Right kidney (tissue), 9 donors: ENCODE measurements at places on chromosomes 16 and 17.

DNA sequence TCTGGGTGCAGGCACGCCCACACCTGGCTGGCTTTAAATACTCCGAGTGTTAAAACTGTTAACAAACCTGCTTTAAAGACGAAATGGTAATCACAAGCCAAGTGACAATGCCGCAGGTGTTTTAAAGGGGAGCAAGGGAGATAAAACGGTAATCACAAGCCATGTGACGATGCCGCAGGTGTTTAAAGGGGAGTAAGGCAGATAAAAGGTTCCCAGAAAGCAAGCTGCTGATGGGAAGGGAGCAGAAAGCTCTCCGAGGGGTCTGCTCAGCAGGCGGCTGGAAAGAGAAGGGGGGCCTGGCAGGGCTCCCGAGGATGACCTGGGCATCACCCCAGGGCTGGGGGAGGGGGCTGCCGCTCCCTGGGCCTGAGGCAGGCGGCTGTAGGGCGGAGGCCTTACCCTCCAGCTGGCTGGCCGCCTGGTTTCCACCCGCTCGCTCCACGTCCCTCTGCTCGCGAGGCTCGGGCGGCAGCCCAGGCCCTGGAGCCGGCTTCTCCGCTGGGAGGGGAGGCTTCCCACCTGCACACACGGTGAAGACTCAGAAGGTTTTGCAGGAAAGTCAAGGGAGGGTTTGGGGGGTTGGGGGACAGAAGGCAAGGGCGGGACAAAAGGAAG, 12.1 kb downstream of the NDUFAF8 start:
- DNase-seq, result no peak

DNA sequence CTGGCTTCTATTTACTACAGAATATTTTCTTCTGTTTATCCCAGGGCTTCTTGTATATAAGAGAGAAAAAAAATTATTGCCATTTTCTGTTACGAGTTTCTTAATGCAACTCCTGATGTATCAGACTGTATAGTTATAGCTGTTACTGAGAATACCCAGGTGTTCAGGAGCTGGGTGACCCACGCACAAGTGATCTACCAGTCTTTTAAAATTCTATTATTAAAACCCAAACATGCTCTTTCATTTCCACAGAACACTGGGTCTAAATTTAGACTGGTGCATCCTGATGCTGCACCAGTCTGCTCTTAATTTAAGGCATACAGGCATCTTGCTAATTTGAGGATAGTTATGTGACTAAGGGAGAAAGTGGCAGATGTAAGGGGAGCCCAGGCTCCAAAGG, 31.2 kb upstream of the NLRP1 start:
- no peak for DNase-seq

DNA sequence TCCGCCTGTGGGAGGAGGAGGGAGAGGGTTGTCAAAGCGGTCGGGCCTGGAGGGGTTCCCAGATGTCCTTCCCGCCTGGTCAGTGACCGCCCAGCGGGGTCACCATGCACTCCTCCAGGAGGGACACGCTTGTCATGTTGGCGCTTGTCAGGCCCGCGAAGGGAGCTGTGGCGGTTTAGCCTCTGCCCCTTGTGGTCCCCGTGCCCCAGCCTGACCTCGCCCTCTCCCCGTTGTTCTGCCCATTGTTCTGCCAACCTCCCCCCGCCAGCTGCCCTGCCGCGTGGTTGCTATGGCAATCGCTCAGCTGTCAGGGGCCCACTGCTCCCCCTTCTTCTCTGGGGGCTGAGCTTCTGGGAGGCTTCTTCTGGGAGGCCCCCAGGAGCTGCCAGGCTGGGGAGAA, 146.4 kb upstream of the CIBAR2 start:
- DNase-seq, result no peak

DNA sequence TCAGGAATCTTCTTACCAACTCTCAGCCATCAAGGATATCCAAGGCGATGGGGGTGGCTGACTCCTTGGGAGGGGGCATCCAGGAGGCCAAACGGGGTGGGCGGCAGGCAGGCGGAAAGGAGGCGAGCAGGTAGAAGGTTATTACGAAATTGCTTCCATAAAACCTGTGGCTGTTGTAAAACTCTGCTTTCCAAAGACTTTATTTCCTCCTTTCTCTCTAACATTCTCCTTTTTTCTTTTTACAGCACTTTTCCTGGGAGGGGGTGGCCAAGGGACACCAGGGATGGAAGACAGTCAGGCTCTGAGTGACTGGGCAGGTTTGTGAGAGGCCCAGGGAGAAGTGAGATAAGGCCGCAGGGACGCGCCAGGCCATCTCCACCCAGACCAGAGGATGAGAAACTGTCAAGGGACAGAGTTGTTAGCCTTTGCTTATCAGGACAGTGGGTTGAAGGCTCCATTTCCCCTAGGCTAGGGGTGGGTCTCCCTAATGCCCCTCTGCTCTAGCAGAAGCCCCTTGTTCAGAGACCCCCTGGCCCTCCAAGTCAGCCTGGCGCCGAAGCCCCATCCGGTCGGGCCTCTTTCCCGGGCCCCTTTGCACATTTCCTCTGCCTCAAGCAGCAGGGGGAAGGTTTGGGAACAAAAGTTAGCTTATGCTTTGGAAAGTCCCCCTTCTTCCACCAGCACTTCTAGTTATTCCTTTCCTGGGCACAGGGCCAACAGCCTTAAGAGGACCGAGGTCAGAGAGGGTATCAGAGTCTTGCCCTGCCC, 5.0 kb upstream of the HOXB9 start:
- DNase-seq, result peak; percentile 18

DNA sequence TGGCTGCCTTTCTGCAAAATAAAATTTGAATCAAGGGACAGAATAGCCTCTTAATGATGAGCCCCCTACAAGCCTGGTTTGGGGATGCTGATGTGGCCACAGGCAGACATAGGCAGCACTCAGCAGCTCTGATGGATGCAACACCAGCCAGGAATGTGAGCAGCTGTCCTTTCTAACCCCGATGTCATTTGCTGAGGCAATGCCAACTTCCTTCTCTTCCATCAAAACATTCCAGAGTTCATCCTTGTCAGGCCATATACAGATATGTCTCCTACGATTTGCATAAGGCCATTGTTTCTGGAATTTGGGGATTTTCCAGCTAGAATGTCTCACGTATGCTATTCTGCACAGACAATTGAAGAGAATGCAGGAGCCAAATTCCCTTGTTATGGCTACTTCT, 52.1 kb upstream of the MYOCD start:
- no peak for DNase-seq

DNA sequence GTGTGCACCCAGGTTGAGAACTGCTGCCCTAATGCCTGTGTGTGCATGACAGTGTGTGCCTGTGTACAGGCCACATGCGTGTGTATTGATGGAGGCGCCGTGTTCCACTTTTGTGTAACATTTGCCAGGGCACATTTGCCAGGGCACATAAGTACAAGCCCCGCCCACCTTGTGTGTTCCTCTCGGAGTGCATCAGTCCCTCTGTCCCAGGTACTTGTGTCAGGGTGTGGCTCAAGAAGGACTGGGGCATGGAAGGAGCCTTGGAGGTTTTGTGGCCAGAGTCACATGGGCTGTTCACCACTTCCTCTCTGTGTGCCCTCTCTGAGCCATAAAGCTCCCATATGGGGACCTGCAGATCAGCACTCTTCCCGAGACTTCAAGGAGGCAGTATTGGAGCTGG, 73.9 kb downstream of the MRM1 start:
- no peak for DNase-seq

- no peak for DNase-seq
Measured at GRCh38 chr16:1832838-1833454, 5.9 kb downstream of the FAHD1 start.

GRCh38 chr17:78986048-78986648, 6.4 kb upstream of the LGALS3BP start:
- DNase-seq, result no peak

- no peak for DNase-seq
Measured at GRCh38 chr17:43822570-43823190, 10.3 kb downstream of the MPP3 start.

DNA sequence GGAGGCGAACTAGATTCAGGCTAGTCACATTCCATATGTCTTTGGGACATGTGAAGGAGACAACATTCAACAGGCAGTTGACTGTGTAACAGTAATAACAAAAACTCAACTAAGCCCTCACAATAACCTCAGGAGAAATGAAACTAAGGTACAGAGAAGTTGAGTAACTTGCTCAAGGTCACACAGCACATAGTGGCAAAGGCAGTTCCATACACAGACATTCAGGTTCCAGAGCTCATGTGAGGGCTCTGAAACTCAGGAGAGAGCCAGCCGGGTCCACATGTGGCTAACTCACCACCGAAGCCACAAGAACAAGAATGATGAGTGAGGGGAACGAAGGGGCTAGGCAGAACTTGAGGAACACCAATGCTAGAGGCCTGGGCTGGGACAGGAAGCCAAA, 46.3 kb upstream of the CCL1 start:
- no peak for DNase-seq

DNA sequence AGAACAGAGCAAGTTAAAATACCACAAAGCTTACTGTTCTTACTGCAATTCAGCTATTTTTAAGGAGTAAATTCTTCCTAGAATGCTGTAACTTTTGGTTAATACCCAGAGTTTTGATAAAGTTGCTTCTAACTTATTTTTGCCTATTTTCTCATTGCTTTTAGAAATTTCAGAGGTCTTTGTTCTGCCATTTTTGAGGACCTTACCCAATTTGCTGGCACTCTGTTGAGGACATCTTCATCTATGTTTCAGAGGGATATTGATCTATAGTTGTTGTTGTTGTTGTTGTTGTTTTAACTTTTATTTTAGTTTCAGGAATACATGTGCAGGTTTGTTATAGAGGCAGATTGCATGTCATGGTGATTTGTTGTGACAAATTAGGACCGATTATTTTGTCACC, 111.0 kb upstream of the NACA2 start:
- no peak for DNase-seq

- no peak for DNase-seq
Measured at GRCh38 chr17:82285141-82285540, 11.6 kb upstream of the CSNK1D start.

DNA sequence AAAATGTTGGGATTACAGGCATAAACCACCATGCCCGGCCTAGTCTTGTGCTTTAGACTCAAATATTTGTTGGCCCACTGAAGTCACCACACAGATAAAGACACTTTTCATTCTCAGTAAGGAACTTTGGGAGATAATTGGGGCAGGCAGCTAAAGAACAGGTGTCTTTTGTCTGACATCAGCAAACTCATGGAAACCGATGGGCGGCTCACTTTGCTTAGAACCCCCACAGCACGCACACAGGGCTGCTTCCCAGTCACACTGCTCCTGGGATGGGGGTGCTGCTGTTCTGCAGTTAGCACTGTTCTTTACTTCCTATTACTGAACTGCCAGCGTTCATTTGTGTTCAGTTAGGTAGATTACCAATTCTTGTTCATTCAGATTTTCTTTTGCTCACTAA, 18.0 kb upstream of the BRCA1 start:
- DNase-seq, result no peak

DNA sequence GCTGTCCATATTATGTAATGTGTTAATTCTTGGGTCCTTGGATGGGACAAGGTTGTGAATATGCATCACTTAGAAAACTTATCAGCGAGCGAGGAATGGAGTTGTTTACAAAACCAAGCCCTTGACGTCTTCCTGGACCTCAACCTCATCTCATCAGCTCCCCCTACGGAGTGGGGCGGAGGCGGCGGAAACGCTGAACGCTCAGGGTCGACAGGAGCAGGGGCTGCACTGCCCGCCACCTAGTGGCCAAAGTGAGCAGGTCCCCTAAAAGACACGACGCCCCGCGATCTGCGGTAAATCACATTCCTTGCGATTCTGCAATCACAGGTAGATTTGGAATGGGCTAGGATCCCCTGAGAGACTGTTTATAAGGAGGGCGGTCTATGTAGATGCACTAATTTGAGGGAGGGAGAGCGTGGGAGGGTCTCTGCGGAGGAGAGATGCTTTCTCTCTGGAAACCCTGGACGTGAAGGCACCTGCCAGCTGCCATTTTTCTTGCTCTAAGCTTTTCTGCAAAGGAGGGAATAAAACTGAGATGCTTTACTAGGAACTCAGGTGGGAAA, 5.4 kb upstream of the ICAM2 start:
- DNase-seq, result peak; percentile 64

DNA sequence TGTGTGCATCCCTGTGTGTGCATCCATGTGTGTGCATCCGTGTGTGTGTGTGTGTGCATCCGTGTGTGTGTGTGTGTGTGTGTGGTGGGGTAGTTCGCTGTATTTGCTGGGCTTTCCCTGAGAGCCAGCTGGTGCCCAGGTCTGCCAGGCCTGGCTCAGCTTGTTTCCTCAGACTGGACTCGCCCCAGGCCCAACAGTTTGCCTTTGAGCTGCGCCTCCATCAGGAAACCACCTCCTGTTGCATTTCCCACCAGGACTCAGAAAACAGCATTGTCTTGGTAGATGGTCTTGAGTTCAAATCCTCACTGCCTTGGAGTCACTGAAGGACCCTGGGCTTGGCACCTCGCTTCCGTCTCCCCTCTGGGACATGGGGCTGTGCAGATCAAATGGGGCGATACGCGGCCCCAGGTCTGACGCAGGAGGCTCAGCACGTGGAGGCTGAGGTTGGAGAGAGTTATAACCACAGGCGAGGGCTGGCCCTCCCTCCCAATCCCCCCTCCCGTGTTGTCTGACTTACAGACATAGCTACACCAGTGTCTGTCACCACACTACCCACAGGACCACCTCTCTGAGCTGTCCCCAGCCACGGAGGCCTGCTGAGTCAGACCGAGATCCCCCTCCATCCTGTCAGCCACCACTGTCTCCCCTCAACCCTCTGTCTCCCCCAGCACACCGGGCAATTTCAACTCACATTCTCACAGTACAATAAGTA, 4.7 kb downstream of the ITGAE start:
- no peak for DNase-seq

GRCh38 chr17:63442549-63443035, 3.5 kb downstream of the CYB561 start:
- no peak for DNase-seq

GRCh38 chr16:66490774-66491715, 58.9 kb downstream of the TK2 start:
- no peak for DNase-seq

GRCh38 chr17:10633738-10634379, 23.2 kb downstream of the MYH3 start:
- no peak for DNase-seq

DNA sequence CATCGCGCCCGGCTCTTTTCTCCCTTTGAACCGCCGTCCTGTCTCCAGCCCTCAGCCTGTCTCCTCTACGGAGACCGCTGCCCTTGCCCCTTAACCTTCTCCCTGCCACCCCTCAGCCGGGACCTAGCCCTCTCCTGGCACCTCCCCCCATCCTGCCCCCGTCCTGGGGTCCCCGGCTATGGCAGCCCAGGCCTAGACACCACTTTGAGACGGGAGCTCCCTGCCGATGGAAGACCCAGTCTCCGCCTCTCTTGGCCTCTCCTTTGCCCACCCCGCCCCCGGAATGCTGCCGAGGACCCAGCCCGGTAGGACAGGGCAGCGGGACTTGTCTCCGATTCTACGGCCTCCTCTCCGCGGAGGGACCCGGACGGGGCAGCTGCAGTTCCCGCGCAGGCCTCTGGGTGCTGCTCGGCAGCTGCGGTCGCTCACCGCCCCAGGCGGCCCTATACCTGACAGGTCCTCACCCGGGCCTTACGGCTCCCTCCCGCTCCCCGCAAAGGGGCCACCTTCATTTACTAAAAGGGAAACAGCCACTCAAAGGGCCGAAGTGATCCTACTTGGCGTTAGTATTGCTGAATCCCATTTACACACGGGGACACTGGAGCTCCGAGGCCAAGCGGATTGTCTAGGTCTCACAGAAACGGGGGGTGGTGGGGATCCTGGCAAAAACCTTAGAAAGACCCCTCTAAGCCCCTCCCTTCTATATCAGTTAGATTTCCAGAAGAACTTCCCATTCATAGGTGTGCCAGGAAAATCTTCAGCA, 32.6 kb upstream of the TAC4 start:
- DNase-seq, result peak; percentile 78
